ENCODE measurements at places on chromosomes 13 and 19. TPM values are rescaled to one million over a fixed set of nuclear protein-coding genes. Genes with fewer than 3 reads are reported as not detected.

GRCh38 chr13:21739771-21740170 lies 68.9 kb downstream of the FGF9 start:
- no peak for DNase-seq

DNA sequence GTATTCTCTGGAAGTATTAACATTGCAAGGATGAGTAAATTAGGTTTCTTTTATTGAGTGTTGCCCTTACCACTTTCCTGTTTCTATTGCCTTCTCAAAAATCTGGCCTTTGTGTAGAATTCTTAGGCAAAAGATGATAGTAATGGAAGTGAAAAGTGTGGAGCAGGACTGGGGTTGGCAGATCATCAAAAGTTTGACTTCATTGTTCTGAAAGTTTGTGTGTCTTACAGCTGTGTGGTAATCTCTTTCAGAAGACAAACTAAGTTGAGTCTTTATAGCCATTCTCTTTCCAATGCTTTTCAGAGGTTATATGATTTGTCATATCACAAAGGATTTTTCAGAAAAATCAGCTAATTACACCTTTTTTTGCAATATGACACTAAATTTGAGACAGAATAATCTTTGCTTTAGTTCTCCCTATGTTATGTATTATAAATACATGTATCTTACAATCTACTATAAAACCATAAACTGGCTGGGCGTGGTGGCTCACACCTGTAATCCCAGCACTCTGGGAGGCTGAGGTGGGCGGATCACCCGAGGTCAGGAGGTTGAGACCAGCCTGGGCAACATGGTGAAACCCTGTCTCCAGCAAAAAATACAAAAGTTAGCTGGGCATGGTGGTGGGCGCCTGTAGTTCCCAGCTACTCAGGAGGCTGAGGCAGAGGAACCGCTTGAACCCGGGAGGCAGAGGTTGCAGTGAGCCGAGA lies 8.7 kb upstream of the KCNRG start:
- no peak for DNase-seq

GRCh38 chr19:33348301-33349010 lies 25.1 kb upstream of the CEBPG start:
- DNase-seq, result no peak

GRCh38 chr19:53538378-53539109 lies 599 bp downstream of the ZNF331 start:
- DNase-seq, result peak; percentile 61

GRCh38 chr13:33612641-33613638 lies 205.0 kb upstream of the RFC3 start:
- no peak for DNase-seq

GRCh38 chr19:16496613-16496983 lies 404 bp downstream of the C19orf44 start:
- no peak for DNase-seq

DNA sequence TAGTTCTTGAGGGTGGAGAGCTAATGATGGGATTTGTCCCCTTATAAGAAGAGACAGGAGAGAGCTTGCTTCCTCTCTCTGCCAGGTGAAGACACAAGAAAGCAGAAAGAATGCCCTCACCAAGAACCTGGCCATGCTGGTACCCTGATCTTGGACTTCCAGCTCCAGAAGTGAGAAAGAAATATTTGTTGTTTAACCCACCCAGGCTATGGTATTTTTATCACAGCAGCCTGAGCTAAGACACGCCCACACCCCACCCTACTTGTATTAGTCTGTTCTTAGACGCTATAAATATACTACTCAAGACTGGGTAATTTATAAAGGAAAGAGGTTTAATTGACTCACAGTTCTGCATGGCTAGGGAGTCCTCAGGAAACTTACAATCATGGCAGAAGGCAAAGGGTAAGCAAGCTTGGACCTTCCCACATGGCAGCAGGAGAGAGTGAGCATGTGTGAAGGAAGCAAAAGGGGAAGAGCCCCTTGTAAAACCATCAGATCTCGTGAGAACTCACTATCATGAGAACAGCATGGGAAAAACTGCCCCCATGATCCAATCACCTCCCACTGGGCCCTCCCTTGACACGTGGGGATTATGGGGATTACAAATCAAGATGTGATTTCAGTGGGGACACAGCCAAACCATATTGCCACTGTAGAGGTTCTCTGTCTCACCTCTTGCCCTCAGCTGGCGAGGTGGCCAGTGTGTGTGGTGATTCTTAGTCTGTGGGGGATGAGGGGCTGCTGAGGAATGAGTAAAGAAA lies 57.4 kb upstream of the RCBTB2 start:
- DNase-seq, result no peak

The UBE2L5 gene
- total RNA-seq, result not detected

The SIGLEC11 gene
- not detected for total RNA-seq

Data from natural killer cell treated with Interleukin-12 subunit alpha and Interleukin-12 subunit beta and Interleukin-15 and Interleukin-18, amount 100 ng/mL, for 72 hours (primary cell).